ENCODE measurements at places on chromosomes 5 and 9.

DNA sequence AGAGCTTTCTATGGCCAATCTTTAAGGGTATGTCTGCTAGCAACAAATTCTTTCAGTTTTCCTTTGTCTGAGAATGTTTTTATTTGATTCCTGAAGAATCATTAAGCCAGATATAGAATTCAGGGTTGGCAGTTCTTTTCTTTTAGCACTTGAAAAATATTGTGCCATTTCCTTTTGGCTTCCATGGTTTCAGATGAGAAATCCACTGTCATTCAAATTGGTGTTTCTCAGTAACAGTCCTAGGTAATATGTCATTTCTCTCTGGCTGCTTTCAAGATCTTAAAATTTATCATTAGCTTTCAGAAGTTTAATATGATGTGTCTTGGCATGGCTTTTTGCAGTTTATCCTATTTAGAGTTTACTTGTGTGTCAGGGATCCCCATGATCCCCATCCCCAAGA is 67.7 kb downstream of the TEX10 start:
- no peak for DNase-seq

DNA sequence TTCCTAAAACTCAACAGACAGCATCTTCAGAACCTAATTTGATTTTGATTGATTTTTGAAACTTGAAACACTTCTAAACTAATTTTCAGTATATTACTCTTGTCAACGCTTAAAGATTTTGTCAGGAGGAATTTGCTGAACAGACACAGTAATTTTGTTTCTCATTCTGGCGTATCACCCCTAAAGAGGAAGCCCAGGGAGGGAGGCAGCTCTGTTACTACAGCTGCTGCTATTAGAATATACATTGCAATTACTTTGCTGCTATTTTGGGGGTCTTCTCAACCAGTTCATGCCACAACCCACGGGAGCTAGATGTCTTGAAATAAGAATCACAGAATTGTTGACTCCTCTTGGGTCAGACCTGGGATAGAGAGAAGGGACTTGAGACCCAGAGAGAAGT is 122.6 kb downstream of the TLR4 start:
- no peak for DNase-seq

DNA sequence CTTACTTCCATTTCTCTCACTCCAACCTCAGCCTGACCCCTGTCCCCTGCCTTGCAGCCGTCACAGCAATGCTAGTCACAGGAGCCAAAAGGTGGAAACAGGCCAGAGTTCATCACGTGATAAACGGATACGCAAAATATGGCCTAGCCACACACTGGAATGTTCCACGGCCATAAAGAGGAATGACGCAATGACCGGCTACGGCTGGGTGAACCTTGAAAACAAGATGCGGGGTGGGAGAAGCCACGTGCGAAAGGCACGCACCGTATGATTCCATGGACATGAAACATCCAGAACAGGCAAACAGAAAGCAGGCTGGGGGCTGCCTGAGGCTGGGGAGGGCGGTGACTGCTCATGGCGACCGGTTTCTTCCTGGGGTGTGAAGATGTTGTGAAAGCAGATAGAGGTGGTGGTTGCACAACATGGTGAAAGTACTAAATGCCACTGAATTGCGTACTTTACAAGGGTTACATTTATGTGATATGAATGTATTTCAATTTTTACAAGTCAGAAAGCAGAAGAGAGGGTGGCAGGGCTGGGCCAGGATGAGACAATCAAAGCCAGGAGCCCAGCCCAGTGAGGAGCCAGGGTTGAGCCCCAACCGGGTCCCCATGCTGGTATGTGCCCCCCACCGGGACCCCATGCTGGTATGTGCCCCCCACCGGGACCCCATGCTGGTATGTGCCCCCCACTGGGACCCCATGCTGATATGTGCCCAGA is 117.8 kb upstream of the SARDH start:
- DNase-seq, result peak; percentile 76

- DNase-seq, result peak; percentile 92
Measured at GRCh38 chr9:137067860-137068538, 2.4 kb downstream of the SAPCD2 start.

DNA sequence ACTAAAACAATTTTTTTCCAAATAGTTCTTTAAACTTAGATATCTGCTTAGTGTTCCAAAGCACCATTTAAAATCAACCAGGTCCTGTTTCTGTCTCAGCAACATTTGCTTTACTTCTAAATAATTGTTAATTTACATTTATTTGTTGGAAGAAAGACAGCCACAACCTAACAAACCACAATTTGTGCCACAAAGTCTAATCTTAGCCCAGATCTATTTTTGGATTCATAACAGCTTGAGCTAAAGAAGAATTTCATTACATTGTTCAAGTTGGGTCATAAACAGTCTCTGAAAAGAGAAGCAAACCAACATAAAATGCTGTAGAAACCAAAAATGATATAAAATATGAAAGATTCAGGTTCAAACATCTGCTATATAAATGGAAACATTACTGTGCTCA is 24.4 kb downstream of the MLLT3 start:
- no peak for DNase-seq

- DNase-seq, result no peak
Measured at GRCh38 chr9:127027694-127028093, 94.7 kb downstream of the ANGPTL2 start.

GRCh38 chr5:157520911-157521703 is 54.5 kb downstream of the ADAM19 start:
- no peak for DNase-seq

DNA sequence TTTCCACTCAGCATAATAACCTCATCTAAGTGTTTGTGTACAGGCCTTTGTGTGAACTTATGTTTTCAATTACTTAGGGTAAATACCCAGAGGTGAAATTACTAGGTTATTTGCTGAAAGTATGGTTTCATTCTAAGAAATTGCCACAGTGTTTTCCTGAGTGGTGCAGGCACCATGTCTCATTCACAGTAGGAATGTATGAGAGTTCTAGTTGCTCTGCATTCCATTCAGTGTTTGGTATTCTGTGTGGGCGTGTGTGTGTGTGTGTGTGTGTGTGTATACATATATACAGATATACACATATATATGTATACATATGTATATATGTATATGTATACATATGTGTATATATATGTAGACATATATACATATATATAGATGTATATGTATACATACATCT is 8.8 kb upstream of the SVEP1 start:
- no peak for DNase-seq

- DNase-seq, result no peak
Measured at GRCh38 chr5:52342361-52342760, 445.4 kb upstream of the ITGA1 start.

GRCh38 chr5:157561110-157561509 is 14.5 kb downstream of the ADAM19 start:
- DNase-seq, result no peak

DNA sequence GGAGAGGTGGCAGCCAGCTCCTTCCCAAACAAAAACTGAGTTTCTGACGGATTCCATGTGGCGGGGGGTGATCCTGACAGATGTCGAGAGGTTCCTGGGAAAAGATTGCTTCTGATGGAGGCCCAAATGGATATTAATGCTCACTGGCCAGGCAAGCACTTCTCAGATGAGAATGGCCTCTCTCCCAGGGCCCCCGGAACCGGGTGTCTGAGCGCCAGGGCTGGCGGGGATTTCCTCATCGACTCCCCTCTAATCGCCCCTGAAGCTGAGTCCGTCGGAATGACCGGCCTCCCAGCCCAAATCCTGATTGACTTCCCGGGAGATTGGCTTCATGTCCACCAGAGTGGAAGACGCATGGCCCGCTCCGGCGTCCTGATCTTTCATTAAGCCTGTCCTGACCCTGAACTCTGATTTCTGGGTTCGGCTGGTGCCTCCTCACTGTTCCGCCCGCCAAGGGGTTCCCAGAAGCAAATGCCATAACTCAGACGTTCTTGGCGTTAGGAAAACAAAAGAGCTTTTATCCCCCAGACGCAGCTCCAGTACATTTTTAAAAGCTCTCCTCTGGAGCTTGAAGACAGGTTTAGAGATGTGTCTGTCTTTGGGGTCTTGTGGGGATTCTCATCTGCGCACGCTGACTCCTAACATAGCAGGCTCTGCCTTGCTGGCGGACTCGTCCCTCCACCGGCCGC is 17.6 kb downstream of the FIBCD1 start:
- no peak for DNase-seq

- DNase-seq, result no peak
Measured at GRCh38 chr5:115661101-115661500, 35.3 kb upstream of the TMED7 start.

GRCh38 chr5:176365351-176366231 is at the start of gene ARL10:
Gene ARL10 (plus strand): TSS chr5:176365487. CDS start chr5:176365564, 77 bp downstream.
- DNase-seq, result peak; percentile 57

GRCh38 chr9:21029661-21030060 is 1.8 kb downstream of the HACD4 start:
- no peak for DNase-seq

GRCh38 chr9:100222674-100223073 is 123.6 kb downstream of the INVS start:
- peak; percentile 1 for DNase-seq

DNA sequence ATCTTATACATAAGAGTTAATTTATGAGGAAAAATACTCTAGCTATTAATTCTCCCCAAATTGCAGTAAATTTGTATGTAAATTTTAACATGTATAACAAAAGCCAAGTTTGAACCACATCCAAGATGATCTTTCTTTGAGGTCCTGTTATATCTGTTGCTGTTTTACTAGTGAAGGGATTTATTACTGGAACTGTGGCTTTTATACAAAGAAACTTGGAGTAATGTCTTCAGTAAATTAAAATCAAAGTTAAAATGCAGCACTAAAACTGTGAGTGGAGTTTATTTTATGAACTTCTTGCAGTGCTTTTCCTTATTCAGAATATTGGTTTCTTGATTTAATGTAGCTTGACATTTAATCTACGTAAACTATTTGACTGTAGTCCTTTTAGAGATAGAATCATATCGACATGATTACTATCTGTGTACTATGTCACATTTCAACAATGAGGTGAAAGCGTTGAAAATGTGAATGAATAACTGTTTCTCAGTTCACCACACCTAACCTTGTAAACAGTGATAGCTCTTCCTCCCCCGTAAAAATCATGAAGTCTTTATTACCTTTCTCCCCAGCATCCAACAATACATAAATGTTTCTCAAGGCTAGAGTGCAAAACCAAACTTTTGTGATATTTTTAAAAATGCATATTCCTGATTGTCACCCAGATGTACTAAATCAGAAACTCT is 53.2 kb upstream of the ISOC1 start:
- DNase-seq, result no peak

DNA sequence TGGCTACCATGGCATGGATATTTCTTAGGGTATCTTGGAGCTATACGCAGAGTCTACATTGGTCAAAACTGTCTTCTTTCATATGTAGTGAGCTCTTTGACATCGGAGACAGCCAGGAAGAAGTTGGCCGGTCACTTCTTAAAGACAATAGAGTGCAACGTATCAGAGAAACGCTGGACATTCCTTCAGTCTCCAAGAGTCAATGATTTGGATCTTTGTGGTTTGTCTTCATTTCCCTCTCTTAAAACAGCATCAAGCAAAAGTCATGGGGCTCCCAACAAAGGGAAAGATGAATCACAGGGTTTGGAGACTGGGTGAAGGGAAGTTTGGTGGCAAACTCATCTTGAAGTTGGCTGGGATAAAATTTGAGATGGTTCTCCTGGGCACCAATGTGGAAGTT is 320.1 kb downstream of the AGTPBP1 start:
- DNase-seq, result no peak

DNA sequence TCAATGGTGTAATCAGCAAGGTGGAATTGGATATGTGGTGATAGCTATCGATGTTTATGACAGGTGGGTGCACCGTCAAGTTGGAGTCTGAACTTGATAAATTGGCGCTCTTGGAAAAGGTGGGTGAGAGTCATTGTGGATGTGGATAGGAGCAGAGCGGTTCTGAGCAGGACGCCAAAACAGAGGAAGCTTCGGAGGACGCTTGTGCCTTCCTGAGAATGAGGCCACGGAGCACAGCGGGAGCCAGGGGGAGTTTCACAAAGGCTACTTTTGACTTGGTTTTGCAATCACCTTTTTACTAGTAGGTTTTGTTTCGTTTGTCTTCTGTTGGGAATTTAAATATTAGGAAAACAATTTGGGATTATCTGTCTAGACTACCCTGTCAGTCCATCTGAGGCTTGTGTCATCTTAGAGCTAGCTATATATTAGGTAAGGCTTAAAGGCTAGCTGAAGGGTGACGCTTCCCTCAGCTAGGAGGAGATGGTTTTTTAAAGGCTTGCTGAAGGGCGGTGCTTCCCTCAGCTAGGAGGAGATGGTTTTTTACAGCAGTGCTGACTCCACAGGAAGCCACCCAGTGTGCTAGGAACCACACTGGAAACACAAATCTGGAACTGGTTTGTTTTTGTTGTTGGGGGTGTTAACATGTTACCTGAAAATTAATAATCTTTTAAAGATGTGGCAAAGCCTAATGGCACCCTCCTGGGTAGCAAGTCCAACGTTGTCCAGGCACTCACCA is 142.4 kb upstream of the IRX4 start:
- DNase-seq, result no peak

DNA sequence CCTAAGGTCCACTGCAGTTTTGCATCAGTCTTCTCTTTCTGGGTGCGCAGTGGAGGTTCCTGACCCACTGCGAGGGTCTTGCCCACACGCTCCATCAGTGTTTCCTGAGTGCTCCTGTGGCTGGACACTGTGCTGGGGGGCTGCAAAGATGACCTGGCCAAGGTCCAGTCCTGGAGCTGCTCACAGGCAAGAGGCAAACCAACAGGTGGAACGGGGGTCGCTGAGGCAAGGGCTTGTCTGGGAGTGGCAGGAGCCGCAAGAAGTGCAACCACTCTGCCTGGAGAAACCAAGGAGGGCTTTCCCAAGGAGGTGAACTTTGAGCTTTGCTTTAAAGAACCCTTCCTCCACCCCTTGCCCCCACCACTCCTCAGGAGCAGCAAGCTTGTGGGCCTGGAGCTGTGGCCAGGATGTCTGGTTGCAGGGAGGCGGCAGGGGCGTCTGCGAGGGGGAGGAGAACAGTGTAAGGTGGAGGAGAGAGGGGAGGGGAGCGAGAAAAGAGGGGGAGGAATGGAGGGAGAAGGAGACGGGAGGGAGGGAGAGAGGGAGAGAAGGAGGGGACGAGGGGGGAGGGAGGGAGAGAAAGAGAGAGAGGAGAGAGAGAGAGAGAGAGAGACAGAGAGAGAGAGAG is 444 bp upstream of the CPLX2 start:
- no peak for DNase-seq

GRCh38 chr5:57448287-57448686 is 34.3 kb downstream of the ACTBL2 start:
- no peak for DNase-seq

- no peak for DNase-seq
Measured at GRCh38 chr5:1548702-1549474, 25.1 kb upstream of the LPCAT1 start.

DNA sequence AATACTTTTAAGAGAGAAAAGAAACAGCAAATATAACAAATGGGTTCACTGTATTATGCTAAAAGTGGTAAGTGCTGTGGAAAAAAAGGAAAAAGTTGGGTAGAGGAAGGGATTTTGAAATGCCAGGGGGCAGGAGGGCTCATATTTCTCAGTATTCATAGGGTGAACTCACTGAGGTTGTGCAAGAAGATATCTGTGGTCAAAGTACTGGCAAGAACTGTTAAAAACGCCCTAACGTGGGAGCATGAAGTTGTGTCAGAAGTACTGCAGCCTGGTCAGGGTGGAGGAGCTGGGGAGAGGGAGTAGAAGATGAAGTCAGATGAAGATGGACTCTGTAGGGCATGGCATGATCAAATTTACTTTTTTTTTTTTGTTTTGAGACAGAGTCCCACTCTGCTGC is 31.2 kb upstream of the SLC28A3 start:
- DNase-seq, result peak; percentile 3

GRCh38 chr9:115804206-115804605 is 349.4 kb upstream of the PAPPA start:
- no peak for DNase-seq

Measured in CD4-positive, alpha-beta T cell treated with Interleukin-4 for 1 hour (primary cell).